ENCODE measurements at places on chromosomes 13 and 19.

DNA sequence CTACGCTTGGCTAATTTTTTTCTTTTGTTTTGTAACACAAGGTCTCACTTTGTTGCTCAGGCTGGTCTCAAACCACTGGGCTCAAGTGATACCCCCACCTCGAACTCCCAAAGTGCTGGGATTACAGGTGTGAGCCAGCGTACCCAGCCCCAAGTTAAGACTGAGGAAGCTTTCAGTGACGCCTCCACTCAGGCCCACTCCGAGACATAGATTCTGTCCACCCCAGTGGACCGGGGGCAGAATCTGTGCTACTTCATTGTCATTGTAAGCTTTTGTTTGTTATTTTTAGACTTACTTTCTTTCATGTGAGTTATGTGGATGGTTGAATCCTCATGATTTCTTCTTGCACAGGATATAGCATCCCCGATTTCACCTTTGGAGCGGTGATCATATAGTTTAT lies 156.9 kb upstream of the TSHZ3 start:
- DNase-seq: no peak

DNA sequence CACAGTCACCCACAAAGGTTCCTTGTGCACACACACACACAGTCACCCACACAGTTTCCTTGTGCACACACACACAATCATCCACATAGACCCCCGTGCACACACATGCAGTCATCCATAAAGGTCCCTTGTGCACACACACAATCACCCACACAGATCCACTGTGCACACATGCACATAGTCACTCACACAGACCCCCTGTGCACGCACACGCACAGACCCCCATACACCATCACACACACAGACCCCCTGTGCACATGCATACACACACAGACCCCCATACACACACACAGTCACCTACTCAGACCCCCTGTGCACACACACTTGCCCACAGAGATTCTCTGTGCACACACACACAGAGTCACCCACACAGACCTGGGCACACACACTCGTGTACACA lies 107.1 kb downstream of the HSPH1 start:
- no peak for DNase-seq

GRCh38 chr19:47179653-47180310 lies 49.1 kb downstream of the SAE1 start:
- DNase-seq: no peak

DNA sequence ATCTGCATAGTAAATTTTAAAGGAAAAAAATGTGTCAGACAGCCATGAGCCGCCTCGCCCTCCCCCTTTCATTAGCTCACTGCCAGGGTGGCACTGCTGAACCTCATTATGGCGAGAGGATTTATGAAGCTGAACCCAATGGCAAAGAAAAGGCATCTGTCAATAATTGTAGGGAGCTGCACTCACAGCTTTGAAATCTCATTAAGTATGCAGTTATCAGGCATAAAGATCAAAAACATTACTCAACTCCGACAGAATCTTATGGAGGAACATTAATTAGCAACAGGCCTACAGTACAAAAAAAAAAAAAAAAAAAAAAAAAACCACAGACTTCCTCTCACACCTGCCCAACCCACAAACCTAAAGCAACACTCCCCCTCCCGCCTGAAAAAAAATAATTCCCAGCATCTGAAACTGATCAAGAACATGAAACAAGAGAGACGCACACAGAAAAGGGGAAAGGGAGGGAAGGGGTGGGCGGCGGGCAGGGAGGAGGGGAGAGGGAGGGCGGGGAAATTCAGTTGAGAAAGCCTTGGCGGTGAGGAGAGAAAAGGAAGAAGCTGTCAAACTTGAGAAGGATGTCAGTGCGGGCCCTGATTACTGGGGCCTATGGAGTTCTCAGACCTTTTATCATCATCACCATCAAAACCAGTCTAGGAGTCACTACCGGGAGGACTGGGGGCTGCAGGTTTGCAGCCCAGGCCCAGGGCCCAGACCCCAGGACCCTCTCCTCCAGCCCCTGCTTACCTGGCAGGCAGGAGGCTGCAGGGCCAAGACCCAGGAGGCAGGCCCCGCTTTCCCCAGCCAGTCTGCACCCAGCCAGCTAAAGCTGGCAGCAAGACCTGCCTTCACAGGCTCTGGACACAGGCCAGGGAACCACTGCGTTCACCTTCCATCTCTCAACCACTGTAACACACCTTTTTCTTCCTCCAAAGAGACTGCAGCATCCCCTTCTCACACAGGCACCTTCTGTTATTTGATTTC lies 8.9 kb downstream of the TSHZ3 start:
- DNase-seq: peak; percentile 42

DNA sequence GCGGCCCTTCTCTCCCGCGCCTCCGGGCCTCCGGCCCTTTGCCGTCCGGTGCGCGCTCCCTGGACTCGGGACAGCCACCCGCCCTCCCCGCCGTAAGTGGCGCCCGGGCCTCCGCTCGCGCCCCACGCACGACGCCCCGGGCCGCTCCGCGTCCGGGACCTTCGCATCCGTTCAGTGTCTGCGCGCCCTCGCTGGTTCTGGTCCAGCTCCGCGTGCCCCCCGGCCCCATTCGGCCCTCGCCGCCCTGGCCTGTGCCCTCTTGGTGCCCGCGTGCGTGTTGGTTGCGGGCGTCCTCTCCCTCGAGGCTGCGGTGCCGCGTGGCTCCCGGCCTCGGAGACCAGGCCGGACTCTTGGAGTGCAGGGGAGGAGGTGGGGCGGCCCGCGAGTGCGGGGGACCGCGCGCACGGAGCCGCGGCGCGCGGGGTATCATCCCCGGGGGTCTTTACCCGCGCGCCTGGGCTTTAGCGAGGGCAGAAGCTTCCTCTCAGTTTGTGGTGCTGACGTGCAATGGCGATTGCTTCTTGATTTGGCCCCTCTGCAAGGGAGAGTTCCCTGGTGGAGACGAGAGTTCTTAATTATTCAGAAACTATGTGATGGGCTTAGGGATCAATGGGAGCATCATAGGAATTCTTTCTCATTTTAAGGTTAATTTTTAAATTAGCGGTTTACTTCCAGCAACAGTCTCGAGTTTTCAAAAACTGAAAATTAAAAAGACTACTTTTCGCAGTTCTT lies 757 bp downstream of the WASF3 start:
- DNase-seq: peak; percentile 41

- DNase-seq: no peak
These were observed 28.4 kb upstream of the CNMD start for GRCh38 chr13:52767949-52768516.

- peak; percentile 56 for DNase-seq
These were observed 36.9 kb upstream of the GGACT start for GRCh38 chr13:100625447-100625846.

GRCh38 chr19:47878906-47879305 lies 7.2 kb downstream of the SULT2A1 start:
- no peak for DNase-seq

- DNase-seq: no peak
These were observed 45.0 kb downstream of the SLC7A1 start for GRCh38 chr13:29550430-29550988.

DNA sequence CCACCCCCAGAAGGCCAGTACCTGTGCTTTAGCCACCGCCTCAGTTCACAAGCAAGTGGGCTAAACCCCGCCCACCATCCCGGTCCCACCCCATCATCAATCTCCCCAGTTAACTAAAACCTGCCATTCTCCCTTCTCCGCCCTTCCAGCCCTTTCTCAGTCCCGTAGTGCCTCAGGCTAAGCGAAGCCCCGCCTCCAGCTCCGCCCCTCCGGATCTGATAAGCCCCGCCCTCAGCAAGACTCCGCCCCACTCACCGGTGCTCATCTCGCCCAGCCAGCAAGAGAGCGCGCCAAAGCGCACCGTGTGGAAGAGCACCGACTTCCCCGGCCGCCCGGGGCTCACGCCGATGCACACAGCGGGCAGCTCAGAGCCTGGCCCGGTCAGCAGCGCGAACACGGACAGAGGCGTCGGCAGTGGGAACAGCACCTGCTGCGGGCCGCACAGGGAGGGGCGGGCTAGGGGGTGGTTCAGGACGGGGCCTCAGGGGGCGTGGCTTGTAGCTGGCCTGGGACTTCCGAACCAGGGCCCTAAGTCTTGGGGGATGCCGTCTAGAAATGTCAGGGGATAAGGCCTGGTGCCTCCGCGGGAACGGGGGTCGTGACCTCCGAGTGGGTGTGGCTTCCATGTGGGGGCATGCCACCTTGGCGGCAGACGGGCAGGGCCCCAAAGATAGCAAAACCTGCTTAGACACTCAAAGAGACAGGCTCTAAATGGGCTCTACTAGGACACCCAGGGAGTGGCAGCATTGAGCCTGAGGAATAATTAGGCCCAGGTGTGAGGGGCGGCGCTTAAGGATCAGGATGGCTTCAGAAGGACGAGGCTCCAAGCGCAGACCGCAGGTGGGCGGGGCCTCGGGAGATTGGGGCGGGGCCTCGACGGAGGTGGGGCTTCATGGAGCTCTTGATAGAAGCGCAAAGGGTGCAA lies 21.4 kb downstream of the MAP4K1 start:
- DNase-seq: peak; percentile 17

GRCh38 chr19:44972802-44973201 lies 17.6 kb downstream of the CLPTM1 start:
- no peak for DNase-seq

DNA sequence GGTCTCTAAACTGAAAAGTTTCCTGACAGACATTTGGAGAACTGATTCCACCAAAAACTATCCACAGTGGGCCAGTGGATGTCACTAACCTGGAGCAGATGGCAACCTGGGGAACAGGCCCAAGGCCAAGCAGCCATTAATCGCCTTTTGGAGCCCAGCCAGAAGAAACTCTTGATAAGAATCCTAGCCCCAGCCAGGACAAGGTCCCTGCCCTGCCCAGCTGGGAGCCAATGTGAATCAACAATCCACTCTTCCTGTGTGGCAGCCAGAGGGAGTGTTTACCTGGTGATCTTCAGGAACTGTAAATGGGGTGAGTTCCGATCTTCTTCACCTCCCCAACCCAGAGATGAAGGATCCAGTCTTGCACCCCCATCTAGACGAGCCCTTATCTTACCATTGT lies 14.5 kb upstream of the IGSF23 start:
- no peak for DNase-seq

GRCh38 chr19:7067716-7068115 lies 1.8 kb upstream of the ZNF557 start:
- DNase-seq: peak; percentile 31

GRCh38 chr13:49996161-49996915 lies 504 bp upstream of the TRIM13 start:
- peak; percentile 96 for DNase-seq
